AG09309 (cell line): ENCODE measurements at places on chromosomes 7 and 10.

DNA sequence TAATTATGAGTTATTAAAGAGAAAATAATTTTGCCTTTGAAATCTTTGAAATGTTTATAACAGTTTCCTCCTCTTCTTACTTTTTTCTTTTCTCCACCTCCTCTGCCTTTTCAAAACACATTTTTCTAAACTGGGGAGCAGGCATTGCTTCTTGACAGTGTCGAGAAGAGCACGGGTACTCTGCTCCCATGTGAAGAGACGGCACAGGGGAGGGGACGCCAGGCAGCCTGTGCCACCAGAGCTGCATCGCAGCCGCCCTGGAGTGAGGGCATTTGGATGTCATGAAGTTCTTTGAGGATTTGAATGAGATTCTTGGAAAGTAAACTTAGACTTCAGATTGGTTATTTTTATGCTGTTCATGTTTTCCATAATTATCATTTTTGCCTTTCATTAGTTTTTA is 149.7 kb downstream of the ACTR3B start:
- DNase-seq, result no peak

- DNase-seq, result no peak
These were observed 7.1 kb downstream of the CAMK2B start for GRCh38 chr7:44318332-44318731.

GRCh38 chr7:13508586-13508985 is 480.9 kb downstream of the ETV1 start:
- DNase-seq, result no peak

GRCh38 chr10:60479305-60480020 is 89.8 kb upstream of the ANK3 start:
- DNase-seq, result no peak
